ENCODE measurements at places on chromosomes 5 and 9. TPM values are rescaled to one million over a fixed set of nuclear protein-coding genes. Genes with fewer than 3 reads are reported as not detected.

DNA sequence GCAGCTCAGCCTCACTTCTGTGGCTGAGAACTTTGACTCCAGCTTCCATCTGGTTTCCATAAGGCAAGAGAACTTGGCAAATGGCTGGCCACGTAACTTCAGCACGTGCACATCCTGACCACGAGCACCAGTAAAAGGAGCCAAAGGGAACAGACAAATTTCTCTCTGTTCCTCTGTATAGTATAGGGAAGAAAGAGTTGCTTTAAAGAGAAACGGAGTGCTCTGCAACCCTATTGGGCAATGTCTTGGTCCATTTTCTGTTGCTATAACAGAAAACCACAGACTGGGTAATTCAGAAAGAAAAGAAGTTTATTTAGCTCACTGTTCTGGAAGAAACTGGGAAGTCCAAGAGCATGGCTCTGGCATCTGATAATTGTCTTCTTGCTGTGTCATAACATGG lies 558.7 kb downstream of the ACTL7B start:
- DNase-seq = peak; percentile 64

DNA sequence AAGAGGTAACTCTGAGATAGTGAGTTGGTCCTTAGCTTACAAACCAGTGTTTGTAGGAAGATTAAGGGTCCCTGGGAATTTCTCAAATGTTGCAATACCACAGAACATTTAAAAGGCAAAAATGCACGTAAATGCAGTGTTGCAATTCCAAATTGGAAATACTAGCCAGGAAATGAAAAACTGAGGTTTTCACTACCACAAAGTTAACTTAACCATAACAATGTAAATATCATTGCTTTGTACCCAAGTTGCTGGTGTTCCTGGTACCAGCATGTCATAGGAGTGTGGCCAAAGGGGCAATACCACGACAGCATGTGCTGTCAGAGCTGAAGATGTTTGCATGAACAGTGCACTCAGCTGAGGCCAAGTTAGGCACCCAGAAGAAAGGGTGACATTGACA lies 382.9 kb downstream of the GLIS3 start:
- DNase-seq = no peak

DNA sequence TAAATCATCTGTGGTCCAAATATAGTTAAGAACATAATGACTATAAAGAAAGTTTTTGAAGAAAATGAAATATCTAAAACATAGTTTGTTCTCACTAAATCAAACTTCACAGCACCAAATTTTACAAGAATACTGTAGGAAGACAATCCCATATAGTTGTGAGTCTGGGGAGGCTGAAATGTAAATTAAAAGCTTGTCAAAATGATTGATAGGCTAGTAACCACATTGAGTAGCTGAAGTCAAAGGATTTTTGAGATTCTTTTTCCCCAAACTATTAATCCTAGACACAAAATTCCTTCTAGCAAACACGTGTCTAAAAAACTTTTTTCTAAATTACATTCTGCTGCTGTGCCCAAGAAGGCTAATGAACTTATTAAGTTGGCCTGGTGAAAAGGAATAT lies 13.0 kb downstream of the BHMT start:
- no peak for DNase-seq

DNA sequence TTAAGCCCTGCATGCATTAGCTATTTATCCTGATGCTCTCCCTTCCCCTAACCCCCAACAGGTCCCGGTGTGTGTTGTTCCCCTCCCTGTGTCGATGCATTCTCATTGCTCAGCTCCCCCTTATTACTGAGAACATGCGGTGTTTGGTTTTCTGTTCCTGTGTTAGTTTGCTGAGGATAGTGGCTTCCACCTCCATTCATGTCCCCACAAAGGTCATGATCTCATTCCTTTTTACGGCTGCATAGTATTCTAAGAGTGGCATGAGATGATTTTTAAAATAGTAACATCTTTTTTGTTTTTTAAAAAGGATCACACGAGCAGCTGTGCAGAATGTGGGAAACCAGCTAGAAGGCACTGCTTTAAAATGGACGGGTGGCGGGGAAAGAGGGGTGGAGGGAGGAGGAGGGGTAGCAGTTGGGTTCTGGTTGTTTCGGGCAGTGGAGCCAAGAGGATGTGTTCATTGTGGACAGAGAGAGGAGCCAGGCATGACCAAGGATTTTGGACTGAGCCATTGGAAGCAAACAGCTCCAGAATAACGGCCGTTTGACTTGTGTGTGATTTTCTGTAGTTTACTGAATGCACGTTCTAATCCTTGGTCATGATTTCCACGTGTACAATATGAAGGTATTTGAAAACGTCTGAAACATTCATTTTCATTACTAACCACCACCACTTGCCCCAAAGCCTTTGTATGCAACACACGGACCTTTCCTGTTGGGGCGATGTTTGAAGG lies 1.7 kb upstream of the TENT4A start:
- DNase-seq = no peak

DNA sequence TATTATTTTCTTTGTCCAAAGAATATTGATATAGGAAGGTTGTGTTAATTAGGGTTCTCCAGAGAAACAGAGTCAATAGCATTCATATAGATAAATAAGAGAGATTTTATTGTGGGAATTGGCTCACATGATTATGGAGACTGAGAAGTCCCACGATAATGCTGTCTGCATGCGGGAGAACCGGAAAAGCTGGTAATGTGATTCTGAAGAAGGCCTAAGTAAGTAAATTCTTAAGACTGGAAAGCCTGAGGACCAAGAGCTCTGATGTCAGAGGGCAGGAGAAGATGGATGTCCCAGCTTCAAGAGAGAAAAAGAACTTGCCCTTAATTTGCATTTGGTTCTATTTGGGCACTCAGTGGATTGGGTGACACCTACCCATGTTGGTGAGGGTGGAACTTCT lies 307.4 kb upstream of the C9orf72 start:
- no peak for DNase-seq

DNA sequence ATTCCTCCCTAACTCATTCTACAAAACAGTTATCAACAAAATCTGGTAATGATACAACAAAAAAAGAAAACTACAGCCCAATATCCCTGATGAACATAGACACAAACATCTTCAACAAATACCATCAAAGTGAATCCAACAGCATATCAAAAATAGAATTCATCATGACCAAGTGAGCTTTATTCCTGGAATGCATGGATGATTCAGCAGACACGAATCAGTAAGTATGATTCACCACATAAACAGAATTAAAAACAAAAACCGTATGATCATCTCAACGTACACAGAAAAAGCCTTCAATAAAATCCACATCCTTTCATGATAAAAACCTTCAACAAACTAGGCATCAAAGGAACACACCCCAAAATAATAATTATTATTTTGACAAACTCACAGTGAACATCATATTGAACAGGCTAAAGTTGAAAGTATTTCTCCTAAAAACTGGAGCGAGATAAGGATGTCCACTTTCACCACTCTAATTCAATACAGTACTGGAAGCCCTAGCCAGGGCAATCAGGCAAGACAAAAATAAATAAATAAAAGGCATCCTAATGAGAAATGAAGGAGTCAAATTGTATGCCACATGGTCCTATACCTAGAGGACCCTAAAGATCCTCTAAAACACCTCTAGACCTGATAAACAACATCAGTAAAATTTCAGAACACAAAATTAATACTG lies 305.1 kb upstream of the RGMB start:
- DNase-seq = no peak

- DNase-seq = no peak
These were observed 197.1 kb upstream of the NR3C1 start for GRCh38 chr5:143600396-143601075.

DNA sequence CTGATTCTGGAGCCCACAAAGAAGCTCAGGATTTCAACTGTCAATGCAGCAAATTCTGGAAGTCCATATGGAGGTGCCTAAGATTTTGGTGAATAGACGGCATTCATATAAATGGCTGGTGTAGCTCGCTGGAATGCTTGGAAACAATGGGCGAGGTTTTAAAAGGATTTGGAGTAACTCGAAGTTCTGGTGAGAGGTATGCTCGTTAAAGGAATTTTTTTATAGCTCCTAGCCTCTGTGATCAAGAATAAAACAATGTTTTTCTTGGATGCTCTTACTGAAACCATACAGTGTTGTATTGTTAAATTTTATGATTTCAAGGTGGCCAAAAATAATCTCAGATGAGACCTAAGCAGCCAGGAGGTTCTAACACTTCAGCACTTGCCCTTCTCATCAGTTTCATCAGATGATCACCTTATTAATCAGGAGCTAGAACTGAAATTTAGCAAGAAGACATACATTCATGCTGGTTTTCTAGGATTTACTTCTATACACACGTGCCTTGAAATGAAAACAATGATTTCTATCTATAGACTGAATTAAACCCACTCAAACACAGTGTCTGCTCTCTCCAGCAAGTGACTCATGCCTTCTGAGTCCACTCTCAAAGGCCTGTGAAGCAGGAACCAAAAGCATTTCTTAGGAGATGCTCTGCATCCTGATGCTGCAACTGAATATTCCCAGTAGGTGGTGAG lies 79.2 kb downstream of the OTULIN start:
- DNase-seq = no peak

- peak; percentile 61 for DNase-seq
These were observed 51.4 kb upstream of the TJP2 start for GRCh38 chr9:69122549-69123141.

GRCh38 chr5:125272357-125272756 lies 525.9 kb upstream of the ZNF608 start:
- no peak for DNase-seq

DNA sequence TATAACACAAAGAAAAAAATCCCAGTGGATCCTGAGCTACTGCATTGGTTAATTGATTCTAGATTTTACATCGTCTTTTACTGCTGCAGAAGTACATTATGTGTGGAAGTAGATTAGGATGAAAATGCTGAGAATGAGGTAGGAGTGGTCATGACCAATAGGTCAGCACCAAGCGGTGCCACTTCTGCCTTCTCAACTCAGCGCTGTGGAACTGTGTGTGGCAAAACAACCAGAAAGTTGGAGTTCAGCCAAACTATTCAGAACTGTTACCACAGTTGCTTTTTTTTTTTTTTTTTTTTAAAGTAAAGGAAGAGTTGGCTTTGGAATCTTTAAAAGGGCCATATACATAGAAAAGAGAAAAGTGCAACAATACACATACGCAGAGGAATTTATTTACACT lies 24.2 kb downstream of the POU5F2 start:
- no peak for DNase-seq

DNA sequence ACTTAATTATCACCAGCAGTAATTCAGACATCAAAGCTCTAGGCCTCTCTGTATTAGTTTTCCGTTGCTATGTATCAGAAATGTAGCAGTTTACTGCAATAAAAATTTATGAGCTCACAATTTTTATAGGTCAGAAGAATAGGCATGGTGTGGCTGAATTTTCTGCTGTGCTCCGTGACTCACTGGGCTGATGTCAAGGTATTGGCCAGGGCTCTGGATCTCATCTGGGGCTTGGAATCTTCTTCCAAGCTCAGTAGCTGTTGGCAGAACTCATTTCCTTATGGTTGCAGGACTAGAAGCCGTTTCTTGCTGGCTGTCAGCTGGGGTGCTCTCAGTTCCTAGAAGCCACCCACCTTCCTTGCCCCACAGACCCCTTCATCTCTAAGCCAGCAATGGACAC lies 66.3 kb downstream of the PSAT1 start:
- DNase-seq = no peak

DNA sequence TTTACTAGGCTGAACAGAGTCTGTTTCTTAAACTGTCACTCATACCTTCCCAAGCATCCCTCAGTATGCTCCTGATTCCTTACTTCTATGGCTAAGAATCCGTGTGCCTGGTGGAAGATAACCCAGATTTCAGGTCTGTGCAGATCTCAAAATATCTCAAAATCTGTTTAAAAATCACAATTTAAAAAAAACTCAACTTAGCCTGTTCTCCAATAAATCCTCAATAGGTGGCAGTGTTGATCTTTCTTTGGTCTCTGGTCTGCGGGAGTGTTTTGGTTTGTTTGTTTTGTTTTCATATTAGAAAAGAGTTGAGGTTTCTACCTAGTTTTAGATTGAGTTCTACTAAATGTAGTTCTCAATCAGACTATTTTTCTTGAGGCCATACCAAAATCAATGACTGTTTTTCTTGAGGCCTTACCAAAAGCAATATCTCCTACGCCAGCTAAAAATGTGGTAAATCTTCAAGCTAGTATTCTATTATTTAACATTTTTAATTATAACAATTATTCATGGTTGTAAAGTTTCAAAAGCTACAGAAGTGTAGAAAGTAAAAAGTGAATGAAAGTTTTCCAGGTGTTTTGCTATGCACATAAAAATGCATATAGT lies 57.9 kb downstream of the TGFBR1 start:
- DNase-seq = no peak

GRCh38 chr5:89275066-89275855 lies 392.3 kb upstream of the MEF2C start:
- no peak for DNase-seq

GRCh38 chr5:142697356-142698255 lies 11.7 kb upstream of the FGF1 start:
- peak; percentile 53 for DNase-seq

DNA sequence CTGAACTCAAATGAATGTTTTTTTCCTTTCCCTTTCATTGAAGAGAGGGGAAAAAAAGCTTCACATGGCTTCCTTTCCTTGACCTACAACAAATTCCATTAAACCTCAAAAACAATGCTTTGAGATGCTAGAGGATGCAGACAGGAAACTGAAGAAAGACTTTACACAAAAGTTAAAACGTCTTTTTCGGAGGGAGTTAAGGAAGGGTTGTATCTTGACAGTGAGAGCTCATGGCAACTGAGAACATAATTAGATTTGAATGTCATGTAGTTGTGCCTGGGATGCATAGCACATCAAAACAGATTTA lies 66.4 kb downstream of the EBF1 start:
- no peak for DNase-seq

DNA sequence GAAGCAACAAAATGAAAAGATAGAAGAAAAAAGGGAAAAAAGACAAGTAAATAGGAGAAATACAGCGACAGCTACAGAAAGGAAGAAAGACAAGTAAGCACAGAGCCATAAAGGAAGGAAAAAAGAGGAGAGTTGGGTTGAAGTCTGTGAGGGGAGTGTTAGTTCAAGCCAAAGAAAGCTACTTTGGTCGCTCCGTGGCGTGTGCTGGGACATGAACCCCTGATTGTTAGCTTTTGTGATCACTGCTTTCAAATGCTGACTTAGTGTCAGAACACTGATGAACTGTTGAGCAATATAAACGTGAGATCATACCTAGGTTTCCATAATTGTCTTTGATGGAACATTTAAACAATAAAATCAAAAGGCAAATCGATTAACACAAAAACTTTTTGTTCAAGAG lies 370.1 kb downstream of the TMEM161B start:
- DNase-seq = no peak

- DNase-seq = no peak
These were observed 80.4 kb upstream of the PCSK5 start for GRCh38 chr9:75810063-75810462.

The IL3 gene
- not detected for polyA plus RNA-seq

The RFESD gene
- polyA plus RNA-seq = 5.8 TPM

The ARL14EPL gene
- not detected for polyA plus RNA-seq

The ZNF354C gene
- 16.0 TPM for polyA plus RNA-seq

The OSMR gene
- polyA plus RNA-seq = 17.6 TPM

The MYMK gene
- polyA plus RNA-seq = not detected

The N4BP3 gene
- polyA plus RNA-seq = 18.3 TPM

The OR5C1 gene
- not detected for polyA plus RNA-seq

The FOXD4L5 gene
- 0.40 TPM for polyA plus RNA-seq
